ENCODE measurements at places on chromosomes 1 and 21.

DNA sequence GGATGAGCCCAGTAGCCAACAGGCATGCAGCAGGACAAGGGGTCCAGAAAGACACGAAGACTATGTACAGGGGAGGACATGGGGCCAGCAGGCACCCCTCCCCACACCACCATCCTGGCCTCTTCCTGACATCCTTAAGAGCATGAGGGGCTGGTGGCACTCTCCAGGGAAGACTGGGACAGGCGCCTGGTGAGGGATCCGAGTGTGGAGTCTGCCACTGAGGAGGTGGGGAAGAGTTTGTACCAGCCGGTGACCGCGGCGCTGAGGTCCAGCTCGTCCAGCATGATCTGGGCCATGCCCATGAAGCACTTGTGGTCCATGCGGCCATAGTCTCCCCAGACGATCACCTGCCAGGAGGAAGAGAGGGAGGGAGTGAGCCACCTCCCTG, 39.1 kb downstream of the RIMS3 start:
- no peak for DNase-seq

- DNase-seq, result peak; percentile 76
These were observed 43.7 kb downstream of the KIF21B start for GRCh38 chr1:200979574-200980451.

DNA sequence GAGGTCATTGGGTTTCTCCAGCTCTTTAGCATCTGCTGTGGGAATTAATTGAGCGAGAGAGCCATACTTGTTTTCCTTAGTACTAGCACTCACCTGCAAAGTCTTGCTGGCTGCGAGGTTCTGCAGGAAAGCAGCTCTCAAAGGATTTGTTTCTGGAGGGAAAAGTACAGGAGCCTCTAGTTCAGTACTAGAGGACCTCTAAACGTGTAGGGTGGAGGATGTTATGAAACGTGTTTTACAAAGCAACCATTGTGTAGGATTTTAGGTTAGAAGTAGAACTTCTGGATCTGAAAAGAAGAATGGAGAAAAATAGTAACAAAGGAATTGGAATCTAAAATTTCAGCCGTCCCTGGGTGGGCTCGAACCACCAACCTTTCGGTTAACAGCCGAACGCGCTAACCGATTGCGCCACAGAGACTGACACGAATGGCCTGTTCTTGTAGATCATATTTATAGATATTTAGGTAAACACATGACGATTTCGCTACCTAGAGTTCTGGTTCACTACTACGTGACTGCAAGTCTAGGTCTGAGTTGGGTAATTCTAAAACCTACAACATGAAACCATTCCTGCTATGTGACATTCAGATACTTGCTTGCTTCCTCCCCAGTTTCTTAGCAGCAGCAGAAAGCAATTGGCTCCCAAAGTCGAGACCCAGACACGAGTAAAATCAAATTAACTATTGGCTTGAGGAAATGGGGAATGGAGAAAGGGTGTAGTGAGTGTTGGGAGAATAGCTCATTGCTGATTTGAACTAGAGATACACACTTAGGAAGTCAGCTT, 60.2 kb upstream of the CFAP126 start:
- no peak for DNase-seq

- no peak for DNase-seq
These were observed 34.7 kb downstream of the TUFT1 start for GRCh38 chr1:151574575-151575529.

- DNase-seq, result no peak
These were observed 164.9 kb downstream of the DYRK1A start for GRCh38 chr21:37531431-37531932.

DNA sequence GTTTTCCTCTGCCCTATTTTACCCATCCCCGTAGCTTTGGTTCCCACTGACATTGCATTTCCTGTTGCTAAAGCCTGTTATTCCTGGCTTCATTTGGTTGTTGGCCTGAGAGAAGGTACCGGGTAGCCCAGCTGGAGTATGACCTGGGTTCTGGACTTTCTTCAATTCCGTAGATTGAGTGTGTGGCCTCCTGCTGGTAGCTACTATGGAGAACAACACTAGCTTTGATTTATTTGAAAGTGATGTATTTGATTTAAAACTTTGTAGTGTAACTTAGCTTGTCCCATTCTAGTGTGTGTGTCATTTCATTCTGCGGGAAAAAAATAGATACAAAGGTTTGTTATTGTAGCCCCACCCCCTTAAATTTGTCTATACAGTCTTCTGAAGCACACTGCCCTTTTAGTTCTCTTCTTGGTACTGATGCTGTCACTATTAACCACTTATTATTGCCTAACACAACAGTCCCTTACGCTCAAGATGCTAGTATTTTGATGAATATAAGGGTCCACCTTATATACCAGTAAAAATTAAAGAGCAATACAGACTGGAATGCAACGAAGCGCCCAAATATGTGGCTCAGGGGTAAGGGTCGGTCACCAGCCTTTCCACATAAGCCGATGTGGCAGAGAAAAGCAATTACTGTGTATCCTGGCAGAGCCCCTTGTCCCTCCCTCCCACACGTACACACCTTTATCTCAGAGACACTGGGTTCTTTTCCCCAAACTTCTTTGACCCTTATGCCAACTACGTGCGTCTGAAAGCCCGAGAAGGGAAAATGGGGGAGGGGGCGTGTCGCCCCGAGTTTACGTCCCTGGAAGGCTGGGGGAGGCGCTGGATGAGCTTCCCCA, 643 bp upstream of the MOV10 start:
- no peak for DNase-seq

DNA sequence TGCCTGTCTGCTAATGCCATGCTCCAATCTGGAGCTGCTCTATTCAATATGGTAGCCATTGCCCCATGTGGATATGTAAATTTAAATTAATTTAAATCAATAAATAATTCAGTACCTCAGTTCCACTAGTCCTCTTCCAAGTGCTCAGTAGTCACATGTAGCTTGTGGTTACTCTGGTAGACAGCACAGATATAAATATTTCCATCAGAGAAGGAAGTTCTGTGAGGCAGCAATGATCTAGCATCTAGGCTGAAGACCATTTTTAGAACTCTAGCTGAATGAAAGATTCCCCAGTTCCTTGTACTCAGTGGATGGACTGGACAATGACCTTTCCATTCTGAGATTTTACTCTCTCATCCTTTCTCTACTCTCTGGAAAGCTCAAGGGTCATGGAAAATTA, 25.8 kb upstream of the CAPZB start:
- DNase-seq, result no peak

DNA sequence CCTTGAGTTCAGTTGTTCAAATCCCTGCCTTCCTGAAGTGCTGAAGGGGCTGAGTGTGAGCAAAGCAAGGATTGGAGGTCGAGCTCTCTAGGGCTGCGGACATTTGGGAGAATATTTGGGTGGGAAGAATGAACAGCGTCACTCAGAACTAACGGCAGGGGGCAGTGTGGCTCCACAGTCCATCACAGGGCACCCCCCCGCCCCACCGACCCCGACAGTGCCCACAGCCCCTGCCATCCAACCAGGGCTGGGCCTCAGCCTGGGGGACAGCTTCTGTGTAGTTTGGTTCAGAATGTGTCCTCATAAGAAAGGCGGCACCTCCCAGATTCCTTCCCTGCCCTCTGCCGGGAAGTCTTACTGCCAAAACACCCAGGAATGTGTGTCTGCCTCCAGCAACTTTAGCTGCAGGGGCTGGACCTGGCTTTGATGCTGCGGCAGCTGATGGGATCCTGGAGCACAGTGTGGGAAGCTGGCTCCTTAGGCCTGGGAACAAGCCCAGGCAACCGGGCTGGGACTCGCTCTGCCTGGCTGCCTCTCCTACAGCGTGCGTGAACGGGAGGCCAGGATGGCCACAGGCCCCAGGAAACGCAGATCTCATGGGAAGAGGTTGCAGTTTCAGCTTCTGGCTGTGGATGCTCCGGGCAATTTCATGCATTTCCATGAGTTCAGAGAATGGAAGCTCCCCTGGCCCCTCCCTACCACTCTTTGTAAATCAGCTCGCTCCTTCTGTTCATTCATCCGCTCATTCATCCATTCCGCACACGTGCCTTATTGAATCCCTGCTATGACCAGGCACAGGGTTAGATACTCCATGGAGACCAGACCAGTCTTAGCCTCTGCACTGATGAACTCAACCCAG, 104.9 kb upstream of the TMPRSS2 start:
- DNase-seq, result peak; percentile 36

DNA sequence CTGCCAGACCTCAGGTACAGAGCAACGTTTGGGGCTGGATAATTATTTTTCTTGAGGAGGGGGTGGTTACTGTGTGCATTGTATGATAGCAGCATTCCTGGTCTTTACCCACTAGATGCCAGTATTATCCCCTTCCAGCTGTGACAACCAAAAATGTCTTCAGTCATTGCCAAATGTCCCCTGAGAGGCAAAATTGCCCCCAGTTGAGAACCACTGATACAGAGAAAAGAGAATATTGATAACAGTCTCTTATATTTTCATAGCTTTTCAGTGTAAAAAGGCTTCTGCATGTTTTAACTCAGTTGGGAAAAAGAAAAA, 51.8 kb upstream of the SYT14 start:
- DNase-seq, result no peak

- DNase-seq, result no peak
These were observed 68.7 kb downstream of the MORN1 start for GRCh38 chr1:2322581-2323211.

- DNase-seq, result no peak
These were observed 107.8 kb downstream of the DISC1 start for GRCh38 chr1:231734417-231734816.

DNA sequence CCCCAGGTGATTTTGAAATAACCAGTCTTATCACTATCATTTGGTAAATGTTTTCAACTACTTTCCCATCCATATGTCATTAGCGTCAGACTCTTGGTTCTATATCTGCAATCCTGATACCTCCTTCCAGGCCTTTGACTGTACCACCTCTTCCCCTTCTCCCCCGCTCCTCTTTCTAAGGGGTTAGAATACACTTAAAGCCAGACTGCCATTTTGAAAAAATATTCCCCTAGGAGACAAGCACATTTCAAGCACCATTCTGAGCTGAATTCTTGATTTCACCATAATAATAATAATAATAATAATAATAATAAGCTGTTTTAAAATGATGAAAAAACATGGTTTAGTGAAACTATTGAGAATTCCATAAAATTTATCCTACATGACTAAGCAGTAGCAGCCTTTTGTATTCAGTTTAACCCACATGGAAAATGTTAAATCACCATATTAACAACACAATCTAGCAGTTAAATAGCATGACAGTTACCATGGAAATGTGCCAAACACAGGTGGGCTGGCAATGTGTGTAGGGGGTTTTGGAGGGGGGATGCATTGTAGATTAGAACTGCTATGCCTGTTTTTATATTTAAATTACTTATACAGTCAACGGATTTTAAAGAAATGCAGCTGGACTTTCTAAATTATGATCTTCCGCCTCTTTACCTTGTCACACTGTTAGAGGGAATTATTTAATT, 480.2 kb upstream of the DEPDC1 start:
- DNase-seq, result no peak

- DNase-seq, result no peak
These were observed 34.9 kb downstream of the AHDC1 start for GRCh38 chr1:27569088-27569460.

DNA sequence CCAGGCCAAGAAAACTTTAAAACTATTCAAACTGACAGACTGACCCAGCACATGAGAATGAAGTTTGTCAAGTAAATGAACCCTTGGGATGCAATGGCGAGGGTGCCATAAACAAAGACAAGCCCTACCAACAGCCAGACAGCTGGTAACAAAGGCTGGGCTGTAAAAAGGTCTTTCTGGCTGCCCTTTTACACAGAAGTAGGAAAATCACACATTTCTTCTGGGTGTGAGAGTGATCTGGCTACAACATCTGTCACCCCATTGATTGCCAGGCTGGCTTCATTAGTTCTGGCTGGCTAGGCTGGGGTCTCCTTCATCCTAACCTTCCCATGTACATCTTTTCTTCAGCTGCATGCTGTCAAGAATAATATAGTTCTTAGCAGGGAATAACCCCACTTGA, 83.6 kb upstream of the FOXD3 start:
- DNase-seq, result no peak

GRCh38 chr1:228093050-228093906, 9.8 kb downstream of the C1orf35 start:
- DNase-seq, result no peak

DNA sequence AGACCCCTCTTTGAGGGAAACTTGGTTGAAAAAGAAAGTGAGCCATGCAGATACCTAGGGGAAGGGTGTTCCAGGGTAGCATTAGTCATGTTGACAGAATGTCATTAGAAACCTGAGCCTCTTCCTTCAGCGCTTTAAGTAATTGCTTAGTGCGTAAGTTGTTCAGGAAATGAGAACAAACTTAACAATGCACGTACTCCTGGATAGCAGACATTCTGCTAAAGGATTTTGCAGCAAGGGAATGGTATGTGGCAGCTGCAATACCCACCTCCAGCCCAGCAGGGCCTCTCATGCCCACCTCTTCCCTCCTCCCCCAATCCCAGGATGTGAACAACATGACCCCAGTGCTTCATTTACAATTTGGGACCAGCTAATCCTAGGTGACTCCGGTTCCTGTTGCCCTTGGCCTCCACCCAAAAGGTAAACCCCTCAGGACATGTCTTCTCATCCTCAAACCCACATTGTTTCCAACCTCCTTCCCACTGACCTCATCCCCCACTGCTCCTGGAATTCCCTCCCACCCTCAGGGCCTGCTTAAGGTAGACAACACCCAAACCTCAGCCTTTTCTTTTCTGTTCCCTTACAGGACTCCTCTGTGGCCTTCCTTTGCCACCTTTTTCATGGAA, 98.0 kb upstream of the BCAR3 start:
- no peak for DNase-seq

- DNase-seq, result no peak
These were observed 456 bp downstream of the PTPN14 start for GRCh38 chr1:214550857-214551435.

- DNase-seq, result peak; percentile 64
These were observed 79.9 kb downstream of the MORN1 start for GRCh38 chr1:2311184-2312032.

DNA sequence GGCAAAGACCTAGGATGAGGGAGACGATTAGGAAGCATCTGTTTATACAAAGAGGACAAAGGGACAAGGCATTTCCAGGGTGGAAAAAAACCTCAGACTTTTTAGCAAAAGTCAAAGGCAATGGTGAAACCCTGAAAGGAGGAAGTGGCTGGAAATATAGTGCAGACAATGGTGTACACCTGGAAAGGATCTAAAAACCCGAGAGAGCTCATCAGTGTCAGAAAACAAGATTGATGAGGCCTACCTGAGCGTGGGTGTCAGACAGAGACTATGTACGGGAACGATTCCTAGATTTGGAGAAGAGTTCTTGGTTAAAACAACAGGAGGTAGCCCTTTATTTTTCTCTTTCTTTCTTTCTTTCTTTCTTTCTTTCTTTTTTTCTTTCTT, 68.8 kb upstream of the HUNK start:
- DNase-seq, result no peak
